ENCODE measurements at places on chromosomes 7 and 10.

GRCh38 chr10:30476511-30477155 lies 42.6 kb downstream of the MAP3K8 start:
- DNase-seq = no peak

DNA sequence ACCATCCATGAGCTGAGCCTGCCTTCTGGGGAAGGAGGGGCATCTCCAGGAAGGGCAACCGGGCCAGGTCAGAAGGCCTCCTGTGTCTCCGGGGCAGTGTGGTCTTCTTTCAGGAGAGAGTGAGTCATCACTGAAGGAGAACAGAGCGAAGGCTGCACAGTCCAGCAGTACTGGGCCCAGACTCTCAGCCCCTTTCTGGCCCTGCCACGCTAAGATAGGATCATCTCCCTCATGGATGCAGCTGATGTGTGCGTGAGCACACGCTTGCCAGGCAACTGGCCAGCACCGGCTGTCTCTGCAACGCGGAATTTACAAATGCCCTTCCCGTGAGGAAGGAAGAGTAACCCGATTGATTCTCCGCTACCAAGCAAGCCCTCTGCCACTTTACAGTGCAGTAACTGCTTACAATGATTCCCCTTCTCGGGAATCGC lies 328.2 kb downstream of the TNS3 start:
- no peak for DNase-seq

DNA sequence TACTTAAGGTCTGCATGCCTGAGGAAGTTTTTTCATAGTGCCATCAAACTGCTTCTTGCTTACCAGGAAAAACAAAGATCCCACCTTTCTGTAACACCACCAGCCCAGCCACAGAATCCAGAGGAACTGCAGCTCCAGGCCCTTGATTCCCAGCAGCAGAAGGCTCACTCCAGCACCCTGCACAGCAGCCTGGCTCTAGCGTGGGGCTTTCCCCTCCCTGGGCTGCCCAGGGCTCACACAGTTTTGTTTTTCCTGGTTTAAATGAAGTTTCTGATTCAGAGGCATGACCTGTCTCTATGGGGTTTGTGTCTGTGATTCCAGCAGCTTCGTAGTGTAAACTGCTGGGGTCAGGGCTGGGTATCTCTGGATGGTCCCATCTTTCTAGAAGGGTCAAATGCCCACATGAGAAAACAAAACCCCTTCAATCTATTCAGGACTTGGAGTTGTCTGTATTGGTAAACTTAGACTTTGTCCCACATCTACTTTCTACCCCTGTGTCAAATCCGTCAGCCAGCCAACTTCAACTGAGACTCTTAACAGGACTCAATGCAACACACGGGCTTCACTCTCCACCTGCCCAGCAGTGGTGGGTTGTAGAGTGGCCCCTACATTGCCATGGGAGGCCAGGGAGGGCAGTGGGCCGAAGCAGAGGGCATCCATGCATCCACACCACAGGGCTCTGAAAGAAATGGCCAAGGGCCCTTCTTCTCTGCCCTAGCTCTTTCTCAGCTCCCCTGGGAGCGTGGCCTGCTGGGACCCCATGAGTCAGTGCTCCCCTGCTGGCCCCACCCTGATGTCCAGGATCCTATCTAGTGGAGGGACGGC lies 73.6 kb downstream of the ATXN7L1 start:
- DNase-seq = no peak

DNA sequence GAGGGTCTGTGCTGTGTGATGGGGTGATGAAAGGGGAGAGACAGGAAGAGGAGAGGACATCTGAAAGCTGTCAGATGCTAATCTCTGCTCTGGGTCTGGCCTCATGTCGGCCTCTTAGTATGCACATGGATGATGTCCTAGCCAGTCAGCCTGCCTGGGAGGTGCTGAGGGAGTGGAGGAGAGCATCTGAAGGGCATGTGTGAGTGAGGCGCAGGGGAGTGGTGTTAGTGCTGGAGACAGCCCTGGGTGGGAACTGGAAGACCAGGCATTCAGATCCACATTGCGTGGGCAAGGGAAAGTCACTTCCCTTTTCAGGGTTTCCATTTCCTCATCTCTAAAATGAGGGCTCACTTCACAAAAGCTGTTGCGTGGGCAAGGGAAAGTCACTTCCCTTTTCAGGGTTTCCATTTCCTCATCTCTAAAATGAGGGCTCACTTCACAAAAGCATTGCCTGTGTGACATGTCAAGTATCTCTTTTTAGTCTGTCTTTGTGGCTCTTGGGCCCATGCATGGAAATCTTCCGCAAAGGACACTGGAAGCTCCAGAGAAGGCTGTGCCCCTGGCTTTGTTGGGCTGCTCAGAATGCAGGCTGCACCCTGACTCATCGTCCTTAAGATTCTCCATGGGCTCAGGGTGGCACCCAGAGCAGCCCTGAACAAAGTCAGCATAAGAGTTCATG lies 10.0 kb downstream of the SFTPD start:
- no peak for DNase-seq

GRCh38 chr7:71824006-71824760 lies 588.0 kb downstream of the CALN1 start:
- DNase-seq = no peak

GRCh38 chr10:112663234-112664125 lies 216.5 kb downstream of the VTI1A start:
- DNase-seq = no peak
